ENCODE measurements at places on chromosomes 11 and 22.

DNA sequence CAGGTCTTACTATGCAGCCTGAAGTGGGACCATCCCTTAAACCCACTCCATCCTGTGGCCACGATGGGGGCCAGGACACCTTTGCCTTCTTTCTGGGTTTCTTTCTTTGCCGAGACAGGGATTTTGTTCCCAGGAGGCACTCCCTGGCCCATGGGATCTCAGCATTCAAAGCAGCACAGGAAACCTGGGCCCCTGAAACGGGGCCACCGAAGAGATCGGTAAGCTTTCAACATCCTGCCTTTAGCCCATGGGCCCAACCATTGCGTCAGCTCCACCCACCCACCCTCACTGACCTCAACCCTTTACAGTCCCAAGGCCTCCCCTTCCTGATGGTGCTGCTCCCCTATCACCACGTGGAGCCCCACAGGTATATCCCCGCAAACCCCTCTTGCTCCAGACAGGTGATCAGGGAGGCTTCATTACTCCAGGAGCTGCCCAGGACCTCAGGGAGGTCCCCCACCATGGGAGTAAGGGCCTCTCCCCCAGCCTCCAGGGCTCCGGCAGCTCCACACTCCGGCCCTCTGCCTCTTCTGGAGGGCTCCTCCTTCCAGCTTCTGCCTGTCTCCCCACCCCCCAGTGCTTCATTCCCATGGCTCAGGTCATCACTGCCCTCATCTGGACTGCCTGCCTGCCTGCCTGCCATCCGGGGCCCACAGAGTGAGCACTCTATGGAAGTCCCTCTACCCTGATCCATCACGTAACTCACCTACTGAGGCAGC lies 42.0 kb upstream of the TUB start:
- DNase-seq, result no peak

DNA sequence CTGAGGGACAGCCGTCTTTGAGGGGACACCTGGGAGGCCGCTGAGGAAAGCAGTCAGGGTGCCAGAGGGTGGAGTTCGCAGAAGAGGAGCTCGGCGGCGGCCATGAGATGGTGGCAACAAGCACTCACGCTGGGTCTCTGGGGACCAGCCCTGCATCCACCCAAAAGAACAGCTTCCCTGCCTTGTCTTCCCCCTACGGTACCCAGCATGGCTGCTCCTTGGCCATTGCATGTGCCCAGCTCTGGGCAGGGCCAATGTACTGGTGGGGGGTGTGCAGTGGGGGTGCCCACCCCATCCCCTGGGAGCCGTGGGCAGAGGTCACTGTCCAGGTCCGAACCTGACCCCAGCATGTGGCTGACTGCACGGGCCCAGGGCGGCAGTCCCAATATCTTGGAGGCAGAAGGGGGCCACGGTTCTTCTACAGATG lies 42.3 kb downstream of the OSBPL5 start:
- no peak for DNase-seq

DNA sequence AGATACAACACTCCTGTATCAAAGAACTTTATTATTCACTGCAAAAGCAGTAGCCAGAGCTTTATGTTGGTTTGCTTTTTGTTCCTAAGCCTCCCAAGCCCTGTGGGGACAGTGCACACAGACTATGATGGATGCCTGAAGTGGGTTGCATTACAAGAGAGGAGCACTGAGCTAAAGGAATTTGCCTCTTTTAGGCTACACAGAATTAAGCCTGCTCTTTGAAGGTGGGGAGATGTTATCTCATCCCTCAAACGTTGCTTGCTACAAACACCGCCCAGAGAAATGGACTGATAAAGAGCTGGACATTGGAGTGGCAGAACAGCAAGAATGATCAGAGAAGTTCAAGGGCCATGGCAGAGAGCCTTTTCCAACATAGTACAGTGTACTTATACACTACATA lies 2.5 kb upstream of the POGLUT3 start:
- no peak for DNase-seq

DNA sequence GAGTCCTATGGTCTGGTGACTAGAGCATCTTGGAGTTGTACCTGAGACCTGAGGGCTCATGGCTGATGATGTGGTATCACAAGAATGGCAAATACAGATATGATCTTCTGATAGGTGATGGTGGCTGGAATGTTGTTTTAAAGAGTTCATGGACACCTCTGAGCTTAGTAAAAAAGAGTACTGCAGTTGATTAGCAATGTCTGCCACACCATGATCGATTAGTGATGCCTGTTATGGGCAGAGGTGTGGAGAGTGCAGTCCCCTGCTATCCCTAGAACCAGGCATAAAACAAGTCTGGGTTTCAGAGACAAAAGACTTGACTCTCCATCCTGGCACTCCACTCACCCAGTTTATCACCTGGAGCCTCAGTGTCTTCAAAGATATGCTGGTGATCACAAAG lies 1.4 kb upstream of the BATF2 start:
- no peak for DNase-seq

DNA sequence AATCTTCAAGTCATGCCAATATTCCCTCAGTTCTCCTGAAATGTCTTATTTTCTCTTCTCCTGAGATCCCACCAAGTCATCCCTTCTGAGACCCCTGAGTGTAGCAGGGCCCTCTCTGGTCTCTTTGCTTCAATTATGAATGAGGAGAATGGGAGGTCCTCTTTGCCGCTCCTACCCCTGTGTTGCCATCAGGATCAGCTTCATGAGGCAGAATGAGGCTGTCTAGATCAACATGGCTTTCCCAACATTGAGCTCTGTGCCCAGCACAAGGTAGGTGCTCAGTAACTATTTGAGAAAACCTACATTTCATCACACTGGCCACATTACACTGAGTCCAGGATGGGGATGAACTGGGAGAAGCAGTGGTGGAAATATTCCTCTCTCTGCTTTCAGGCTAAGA lies 107.2 kb downstream of the ZNF280B start:
- no peak for DNase-seq

GRCh38 chr11:3799143-3799542 lies 1.8 kb upstream of the NUP98 start:
- DNase-seq, result no peak

- no peak for DNase-seq
Observed at GRCh38 chr11:114271316-114271715, 24.9 kb upstream of the NNMT start.

DNA sequence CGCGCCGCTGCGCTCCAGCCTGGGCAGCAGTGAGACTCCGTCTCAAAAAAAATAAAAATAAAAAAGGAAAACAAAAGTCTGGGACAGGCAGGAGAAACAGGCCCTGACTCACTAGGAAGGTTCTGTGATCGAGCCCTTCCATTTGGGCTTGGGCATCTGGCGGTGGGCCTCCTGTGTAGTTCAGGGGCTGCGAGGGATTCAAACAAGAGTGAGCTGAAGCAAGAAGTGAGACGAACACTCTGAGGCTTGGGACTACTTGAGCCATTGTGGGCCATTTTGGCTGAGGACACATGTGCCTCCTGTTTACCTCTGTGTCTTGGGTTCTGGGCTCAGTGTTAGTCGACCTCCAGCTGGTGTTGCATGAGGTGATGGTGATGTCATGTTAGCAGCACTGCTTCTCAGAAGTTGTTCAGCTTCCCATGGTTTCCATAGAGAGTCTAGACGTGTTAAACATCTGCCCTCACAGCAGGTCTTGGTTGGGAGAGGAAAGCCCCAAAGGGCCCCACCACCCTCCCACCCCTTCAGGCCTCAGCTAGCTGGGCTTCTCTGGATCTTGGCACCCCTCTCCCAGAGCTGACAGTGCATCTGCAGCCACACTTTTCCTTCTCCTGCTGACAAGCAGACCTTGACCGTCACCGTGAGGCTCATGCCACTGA lies 57.8 kb downstream of the MED15 start:
- DNase-seq, result no peak

- DNase-seq, result no peak
Observed at GRCh38 chr11:107898270-107898669, 30.0 kb upstream of the RAB39A start.

DNA sequence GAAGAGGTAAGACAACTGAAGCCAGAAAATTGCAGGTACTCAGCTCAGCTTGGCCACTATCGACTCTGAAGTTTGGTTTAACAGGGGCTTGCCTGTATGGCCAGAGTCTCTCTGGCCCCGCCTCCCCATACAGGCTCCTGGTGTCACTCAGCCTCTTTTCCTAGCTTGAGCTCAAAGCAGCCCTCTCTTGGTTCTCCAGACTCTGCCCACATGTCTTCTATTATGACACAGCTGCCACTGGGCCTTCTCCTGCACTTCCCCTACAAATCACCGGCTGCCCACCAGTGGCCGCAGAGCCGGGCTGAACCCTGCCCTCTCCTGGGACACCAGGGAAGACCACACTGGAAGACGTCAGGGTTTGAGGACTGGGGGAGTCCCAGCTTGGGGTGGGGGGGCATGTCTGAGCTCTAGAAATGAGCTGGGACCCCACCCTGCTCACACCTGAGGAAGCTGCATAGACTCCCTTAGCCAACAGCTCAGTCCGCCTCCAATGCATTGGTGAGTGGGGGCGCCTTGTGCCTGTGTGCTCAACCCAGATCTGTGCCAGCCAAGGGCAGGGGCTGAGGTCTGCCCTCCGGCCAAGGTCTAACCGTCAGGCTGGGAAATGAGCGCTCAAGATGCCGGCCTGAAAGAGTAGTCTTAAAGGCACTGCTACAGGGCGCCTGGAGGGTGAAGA lies 94.4 kb upstream of the LMO1 start:
- DNase-seq, result no peak

DNA sequence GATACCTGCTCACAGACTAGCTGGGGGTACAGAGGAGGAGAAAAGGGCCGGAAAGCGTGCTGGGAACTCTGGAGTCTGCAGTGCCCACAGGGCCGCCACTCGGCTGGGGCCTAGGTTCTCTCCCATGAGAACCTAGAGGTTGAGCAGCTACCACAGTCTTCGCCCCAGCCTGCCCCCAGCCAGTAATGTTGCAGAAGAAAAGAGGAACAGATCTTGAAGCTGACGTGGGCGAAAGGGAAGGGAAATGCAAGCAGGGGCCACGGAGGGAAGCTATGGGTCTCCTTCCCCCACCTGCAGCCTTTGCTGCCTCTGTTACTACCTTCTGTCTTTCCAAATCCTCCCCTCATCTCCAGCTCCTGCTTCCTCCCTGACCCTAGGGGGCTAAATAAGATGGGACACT lies 28.8 kb upstream of the P2RY2 start:
- DNase-seq, result no peak

DNA sequence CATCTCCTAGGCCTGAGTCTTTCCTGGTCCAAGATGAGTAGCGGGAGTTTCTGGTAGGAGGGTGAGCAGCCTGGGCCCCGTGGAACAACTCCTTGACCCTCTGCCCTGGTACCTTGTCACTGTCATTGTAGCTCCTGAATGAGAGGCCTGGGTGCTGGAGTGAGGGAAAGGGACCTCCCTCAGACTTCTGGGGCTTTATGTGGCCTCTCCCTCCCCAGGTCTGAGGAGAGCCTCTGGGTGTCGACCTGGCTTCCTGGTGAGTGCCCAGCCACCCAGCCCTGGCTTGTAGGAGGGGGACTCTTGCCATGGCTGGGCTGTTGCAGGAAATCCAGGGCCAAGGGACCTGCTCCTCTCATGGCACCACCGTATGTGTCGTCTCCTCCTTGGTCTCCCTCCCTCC lies 3.9 kb downstream of the P2RY2 start:
- no peak for DNase-seq

DNA sequence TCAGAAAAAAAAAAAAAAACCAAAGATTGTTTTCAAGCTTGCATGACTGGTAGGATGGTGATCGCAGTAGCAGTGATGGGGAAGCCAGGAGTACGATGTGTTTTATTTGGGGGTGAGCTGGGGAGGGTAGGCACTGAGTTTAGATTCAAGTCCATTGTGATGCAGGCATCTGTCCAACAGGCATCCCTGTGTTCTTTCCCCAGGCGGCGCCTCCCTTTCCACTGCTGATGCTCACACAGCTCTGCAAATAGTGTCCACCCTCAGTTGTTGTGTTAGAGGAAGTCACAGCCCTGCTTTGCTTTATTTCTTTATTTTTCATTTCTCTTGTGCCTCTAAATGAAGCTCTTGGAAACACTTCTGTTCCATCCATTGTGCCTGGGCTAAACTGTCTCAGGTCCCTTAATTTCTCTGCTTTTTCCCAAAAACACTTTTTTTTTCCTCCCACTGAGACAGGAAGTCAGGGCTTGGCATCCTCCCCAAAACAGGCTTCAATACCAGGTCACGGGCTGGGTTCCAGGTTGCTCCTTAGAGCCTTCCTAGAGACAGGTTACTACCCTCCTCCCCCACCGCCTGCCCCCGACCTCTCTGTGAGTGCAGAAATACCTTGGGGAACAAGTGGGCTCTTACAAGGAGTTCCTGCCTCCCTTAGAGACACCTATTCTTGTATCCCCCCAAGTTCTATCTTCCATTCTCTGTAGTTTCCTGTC lies 38.6 kb upstream of the HSPA8 start:
- DNase-seq, result no peak

GRCh38 chr11:76695133-76695532 lies 24.6 kb upstream of the LRRC32 start:
- no peak for DNase-seq

DNA sequence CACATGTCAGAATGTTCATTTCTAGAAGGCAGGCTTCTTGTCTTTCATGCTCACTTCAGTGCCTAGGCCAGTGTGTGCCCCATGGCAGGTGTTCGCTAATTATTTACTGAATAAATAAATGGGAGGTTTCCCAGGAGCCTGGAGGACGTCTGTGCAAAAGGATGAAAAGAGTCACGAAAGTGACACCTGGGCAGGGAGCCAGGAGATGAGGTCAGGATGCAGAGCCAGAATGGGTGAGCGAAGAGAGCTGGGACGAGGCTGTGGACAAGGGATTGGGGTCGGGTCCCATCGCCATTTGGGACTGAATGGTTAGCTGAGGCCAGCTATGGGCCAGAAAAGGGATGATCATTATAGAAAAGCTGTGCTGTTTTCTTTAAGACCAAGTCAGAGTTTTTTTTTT lies 560.4 kb downstream of the TBC1D22A start:
- no peak for DNase-seq

- no peak for DNase-seq
Observed at GRCh38 chr22:30004694-30005093, 75.6 kb upstream of the HORMAD2 start.

DNA sequence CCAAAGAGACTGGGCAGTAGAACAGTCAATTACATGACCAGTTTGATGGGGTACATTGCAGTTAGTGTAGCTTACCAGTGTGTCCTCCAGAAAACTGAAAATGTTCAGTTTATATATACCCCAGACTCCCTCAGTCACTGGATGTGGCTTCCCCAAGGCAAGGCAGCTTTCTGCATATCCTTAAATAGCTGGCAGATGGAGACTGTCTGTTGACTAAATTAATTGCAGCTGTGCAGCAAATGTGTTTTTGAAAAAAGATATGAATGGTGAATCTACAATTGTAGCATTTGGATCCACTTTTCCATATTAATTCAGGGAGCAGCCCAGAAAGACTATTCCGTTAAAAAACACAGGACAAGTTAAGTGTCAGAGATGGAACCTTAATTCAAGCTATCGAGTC lies 565.1 kb upstream of the CCDC179 start:
- DNase-seq, result no peak

- DNase-seq, result no peak
Observed at GRCh38 chr11:7520011-7520942, 6.5 kb downstream of the PPFIBP2 start.

GRCh38 chr22:39567135-39567946 lies 3.2 kb upstream of the CACNA1I start:
- no peak for DNase-seq

GRCh38 chr22:44787832-44788231 lies 35.5 kb downstream of the ARHGAP8 start:
- DNase-seq, result no peak

GRCh38 chr11:5317292-5317691 lies 6.8 kb downstream of the OR51B2 start:
- DNase-seq, result no peak

Data from neural crest cell (in vitro differentiated cells).